H1 (cell line): ENCODE measurements at places on chromosomes 16 and 17. TPM values are rescaled to one million over a fixed set of nuclear protein-coding genes. Genes with fewer than 3 reads are reported as not detected.

- peak overlapping the region; percentile 79 for H3K4me3 ChIP-seq
- H3K36me3 ChIP-seq, result no peaks in the 10 kb centered on the region
- peaks cover 2% of the 10 kb centered on the region for H3K4me1 ChIP-seq
- no peaks in the 10 kb centered on the region for H3K27me3 ChIP-seq
- no peak overlapping the region for H3K27ac ChIP-seq
Measured at GRCh38 chr17:18856570-18856915, 1.4 kb upstream of the PRPSAP2 start.

GRCh38 chr16:14196011-14196410, 124.9 kb downstream of the MRTFB start:
- no peaks in the 10 kb centered on the region for H3K4me1 ChIP-seq
- no peak overlapping the region for H3K27ac ChIP-seq
- no peaks in the 10 kb centered on the region for H3K27me3 ChIP-seq

DNA sequence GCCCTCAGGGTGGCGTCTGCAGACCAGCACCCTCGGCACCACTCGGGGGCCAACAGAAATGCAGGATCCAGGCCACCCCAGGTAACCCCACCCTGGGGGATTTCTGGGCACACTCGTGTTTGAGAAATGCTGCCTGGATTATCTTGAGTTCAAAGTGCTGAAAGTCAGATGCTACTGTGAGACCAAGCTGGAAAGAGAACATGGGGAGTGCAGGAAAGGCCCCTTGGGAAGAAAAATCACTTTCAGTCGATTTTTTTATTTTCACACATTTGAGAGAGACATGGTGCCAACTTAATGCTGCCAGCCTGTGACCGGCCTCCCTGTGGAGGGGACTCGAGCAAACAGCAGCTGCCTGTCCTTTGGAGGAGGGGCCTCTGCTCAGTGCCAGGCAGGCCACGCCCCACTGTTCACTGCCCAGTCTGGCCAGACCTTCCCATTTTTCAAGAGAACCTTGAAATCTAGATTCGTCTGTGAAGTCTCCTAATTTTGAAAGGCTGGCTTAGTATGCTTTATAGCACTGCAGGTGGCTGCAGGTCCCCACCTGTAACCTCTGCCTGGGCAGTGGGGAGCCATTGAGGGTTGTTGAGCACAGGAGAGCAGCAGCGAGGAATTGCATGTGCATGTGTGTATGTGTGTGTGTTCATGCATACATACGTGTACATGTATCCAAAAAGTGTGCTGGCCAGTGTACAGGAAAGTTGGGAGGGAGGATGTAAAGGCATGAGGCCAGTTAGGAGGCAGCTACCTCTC, 70.7 kb upstream of the PLCG2 start:
- H3K36me3 ChIP-seq, result peaks cover 8% of the 10 kb centered on the region
- H3K4me1 ChIP-seq, result peaks cover 18% of the 10 kb centered on the region
- H3K4me3 ChIP-seq, result no peak overlapping the region
- no peaks in the 10 kb centered on the region for H3K27me3 ChIP-seq
- H3K27ac ChIP-seq, result no peak overlapping the region

- H3K4me1 ChIP-seq, result no peaks in the 10 kb centered on the region
- no peak overlapping the region for H3K4me3 ChIP-seq
- H3K27me3 ChIP-seq, result no peaks in the 10 kb centered on the region
- no peak overlapping the region for H3K27ac ChIP-seq
- DNase-seq, result no peak
Measured at GRCh38 chr16:2767891-2768290, 9.2 kb downstream of the ELOB start.

The EFCAB5 gene
- total RNA-seq, result 0.25 and 0.34 TPM in 2 replicates

- H3K27me3 ChIP-seq, result no peaks in the 10 kb centered on the region
- no peak for DNase-seq
- no peaks in the 10 kb centered on the region for H3K36me3 ChIP-seq
- H3K4me3 ChIP-seq, result no peak overlapping the region
Measured at GRCh38 chr16:11391576-11391975, 46.3 kb downstream of the RMI2 start.

DNA sequence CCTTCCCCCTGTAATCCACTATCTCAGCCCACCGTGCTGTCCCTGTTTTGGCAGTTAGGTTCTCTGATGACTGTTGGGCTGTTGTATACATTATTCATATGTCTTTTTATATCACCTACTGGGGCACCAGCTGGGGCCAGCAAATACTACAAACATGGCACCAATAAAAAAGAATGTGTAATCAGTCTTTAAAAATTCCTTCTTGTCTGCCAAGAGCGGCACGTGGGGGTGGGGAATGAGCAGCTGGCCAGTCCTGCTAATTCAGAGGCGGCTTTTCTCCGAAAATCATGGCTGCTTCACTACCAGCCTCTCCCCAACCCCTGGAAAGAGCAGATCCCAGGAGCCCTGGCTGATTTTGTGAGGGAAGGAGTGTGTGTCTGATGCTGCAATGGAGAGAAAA, 77.7 kb upstream of the EEF2KMT start:
- H3K4me1 ChIP-seq, result no peaks in the 10 kb centered on the region
- no peaks in the 10 kb centered on the region for H3K27me3 ChIP-seq
- no peak overlapping the region for H3K4me3 ChIP-seq
- no peaks in the 10 kb centered on the region for H3K36me3 ChIP-seq
- no peak overlapping the region for H3K27ac ChIP-seq
- no peak for DNase-seq

DNA sequence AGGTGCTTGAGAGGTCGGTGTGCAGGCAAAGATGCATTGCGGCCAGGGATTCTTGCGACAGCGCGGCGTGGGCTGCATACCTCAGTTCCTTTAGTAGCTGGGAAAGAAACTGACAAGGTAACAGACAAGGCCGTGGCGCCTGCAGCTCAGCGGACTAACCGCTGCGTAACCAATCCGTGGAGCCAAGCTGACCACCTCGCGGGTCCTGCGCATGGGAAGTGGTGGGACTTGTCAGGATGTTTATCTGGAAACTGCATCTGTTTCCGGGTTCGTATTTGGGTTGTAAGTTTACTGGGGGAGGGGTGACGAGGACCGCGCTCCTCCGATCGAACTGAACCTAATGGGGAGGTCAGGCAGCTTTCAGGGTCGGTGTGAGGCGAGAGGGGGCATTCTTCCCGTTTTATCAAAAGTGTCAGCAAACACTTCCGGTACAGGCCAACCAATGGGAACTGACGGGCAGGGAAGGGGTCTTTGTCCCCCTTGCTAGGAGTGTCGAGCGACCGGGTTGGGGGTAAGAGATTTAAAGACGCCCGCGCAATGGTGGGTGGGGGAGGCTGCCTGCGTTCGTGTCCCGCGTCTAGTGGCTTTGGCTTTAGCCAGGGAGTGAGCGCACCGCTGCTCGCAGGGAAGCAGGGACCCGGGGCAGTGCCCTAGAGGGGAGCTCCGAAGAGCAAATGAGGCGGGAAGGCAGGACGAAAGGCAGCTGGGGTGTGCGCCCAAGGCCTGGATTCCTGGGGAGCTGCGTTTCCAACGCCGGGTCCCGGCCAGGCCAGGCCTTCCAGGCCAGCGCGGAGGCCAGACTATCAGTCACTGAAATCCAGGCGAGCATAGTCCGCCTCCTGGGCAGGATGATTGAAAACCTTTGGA, 7.0 kb downstream of the IRX6 start:
- H3K27me3 ChIP-seq, result peaks cover 82% of the 10 kb centered on the region
- H3K4me3 ChIP-seq, result peak overlapping the region; percentile 63
- peaks cover 14% of the 10 kb centered on the region for H3K4me1 ChIP-seq
- no peak overlapping the region for H3K27ac ChIP-seq
- no peak for DNase-seq
- no peaks in the 10 kb centered on the region for H3K36me3 ChIP-seq

DNA sequence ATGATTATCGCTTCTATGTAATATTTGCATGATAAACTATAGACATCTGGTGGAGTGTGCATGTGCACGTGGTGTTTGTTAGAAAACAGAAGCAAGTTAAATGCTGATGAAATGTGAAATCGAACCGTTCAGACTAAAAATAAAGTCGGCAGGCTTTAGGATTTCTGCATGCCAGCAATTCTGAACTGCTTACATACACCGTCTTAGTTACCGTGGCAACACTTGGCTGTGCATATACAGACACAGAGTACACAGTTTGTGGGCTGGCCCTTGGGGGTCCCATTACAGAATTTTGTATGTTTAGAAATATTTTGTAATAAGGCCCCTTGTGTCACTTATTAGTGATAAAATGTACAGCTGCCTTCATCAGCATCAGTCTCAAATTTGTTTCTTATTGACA, 605.5 kb downstream of the RBFOX1 start:
- H3K4me1 ChIP-seq, result no peaks in the 10 kb centered on the region
- H3K27ac ChIP-seq, result no peak overlapping the region
- no peak for DNase-seq
- H3K27me3 ChIP-seq, result no peaks in the 10 kb centered on the region
- H3K36me3 ChIP-seq, result no peaks in the 10 kb centered on the region
- H3K4me3 ChIP-seq, result no peak overlapping the region

GRCh38 chr17:48636177-48637018, 10.2 kb upstream of the HOXB9 start:
- H3K27ac ChIP-seq, result no peak overlapping the region
- peaks cover 2% of the 10 kb centered on the region for H3K4me1 ChIP-seq
- peaks cover 98% of the 10 kb centered on the region for H3K27me3 ChIP-seq

GRCh38 chr16:168424-168823, 2.6 kb downstream of the HBM start:
- no peaks in the 10 kb centered on the region for H3K36me3 ChIP-seq
- DNase-seq, result no peak
- H3K4me3 ChIP-seq, result no peak overlapping the region
- H3K27me3 ChIP-seq, result peaks cover 78% of the 10 kb centered on the region
- peaks cover 18% of the 10 kb centered on the region for H3K4me1 ChIP-seq
- no peak overlapping the region for H3K27ac ChIP-seq

The GAS2L2 gene
- 0.13 TPM in 1 of 2 replicates, not detected in the other for total RNA-seq

GRCh38 chr16:71911121-71911520, 15.8 kb downstream of the IST1 start:
- no peaks in the 10 kb centered on the region for H3K27me3 ChIP-seq
- H3K4me1 ChIP-seq, result no peaks in the 10 kb centered on the region; the same call in none of the 2 replicates
- H3K4me3 ChIP-seq, result no peak overlapping the region
